ENCODE measurements at places on chromosomes 2 and 18. TPM values are rescaled to one million over a fixed set of nuclear protein-coding genes. Genes with fewer than 3 reads are reported as not detected.

GRCh38 chr2:46067501-46068305, 229.5 kb upstream of the EPAS1 start:
- H3K4me3 ChIP-seq: no peak overlapping the region
- H3K4me1 ChIP-seq: peaks cover 20% of the 10 kb centered on the region
- H3K27me3 ChIP-seq: no peaks in the 10 kb centered on the region

Gene ATRAID
- total RNA-seq: 102 TPM

DNA sequence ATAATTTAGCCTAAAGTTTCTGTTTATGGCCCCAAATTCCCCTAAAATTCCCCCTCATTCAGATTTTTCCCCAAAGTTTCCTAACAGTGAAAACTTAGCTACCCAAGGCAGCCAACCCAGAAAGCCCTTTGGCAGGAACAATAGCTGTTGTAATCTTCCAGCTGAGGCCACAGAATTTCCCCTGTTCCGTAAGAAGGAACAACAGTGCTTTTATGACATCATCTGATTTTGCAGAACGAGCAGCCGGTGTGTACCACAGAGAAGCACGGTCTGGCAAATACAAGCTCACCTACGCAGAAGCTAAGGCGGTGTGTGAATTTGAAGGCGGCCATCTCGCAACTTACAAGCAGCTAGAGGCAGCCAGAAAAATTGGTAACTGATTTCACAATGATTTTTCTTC, 6.3 kb downstream of the TNFAIP6 start:
- H3K4me3 ChIP-seq: no peak overlapping the region
- H3K27ac ChIP-seq: no peak overlapping the region
- DNase-seq: no peak
- H3K36me3 ChIP-seq: no peaks in the 10 kb centered on the region

GRCh38 chr18:53790786-53791185, 433.7 kb downstream of the MBD2 start:
- no peak overlapping the region for H3K4me3 ChIP-seq
- H3K4me1 ChIP-seq: no peaks in the 10 kb centered on the region
- H3K27me3 ChIP-seq: no peaks in the 10 kb centered on the region
- no peaks in the 10 kb centered on the region for H3K36me3 ChIP-seq
- no peak overlapping the region for H3K27ac ChIP-seq

- H3K4me3 ChIP-seq: no peak overlapping the region
- no peaks in the 10 kb centered on the region for H3K27me3 ChIP-seq
- H3K4me1 ChIP-seq: no peaks in the 10 kb centered on the region
- no peak overlapping the region for H3K27ac ChIP-seq
- no peaks in the 10 kb centered on the region for H3K36me3 ChIP-seq
These were observed 18.8 kb downstream of the CYP26B1 start for GRCh38 chr2:72128843-72129227.

Gene SLC25A12
- total RNA-seq: 11.5 TPM
